ENCODE measurements at places on chromosomes 16 and 17.

DNA sequence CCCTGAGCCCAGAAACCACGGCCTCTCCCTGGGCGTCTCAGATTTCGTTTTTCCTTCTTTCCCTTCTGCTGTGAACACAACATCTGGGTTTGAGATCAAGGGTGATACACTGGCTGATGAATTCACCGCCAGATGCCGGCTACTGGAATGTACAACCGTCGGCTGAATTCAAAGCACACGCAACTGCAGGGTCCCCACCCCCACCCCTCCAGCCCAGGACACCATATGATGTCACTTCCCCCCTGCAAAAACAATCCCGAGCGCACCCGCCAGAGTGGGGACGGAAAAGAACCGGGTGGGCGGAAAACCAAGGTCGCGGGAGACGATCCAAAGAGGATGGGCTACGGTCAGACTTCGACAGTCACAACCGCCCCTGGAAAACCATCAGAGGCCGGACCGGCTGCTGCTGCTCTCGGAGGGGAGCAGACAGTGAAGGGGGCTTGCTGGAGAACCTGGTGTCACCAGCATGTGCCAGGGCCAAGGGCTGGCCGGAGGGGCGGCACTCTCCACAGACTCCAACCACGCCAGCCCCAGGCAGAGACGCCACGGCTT is 23.3 kb downstream of the CEP295NL start:
- DNase-seq: no peak

GRCh38 chr17:39927929-39928857 is 661 bp downstream of the LRRC3C start:
- DNase-seq: no peak

DNA sequence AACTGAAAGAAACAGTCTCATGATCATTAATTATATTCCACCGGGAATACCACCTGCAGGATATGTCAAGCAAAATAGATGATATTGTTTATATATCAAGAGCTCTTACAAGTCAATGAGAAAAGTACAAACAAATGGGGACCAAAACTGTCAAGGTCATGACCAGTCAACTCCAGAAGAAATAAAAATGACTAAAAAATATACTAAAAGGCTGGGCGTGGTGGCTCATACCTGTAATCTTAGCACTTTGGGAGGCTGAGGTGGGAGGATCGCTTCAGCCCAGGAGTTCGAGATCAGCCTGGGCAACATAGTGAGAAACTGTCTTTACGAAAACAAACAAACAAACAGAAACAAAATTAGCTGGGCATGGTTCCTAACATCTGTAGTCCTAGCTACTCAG is 49.8 kb upstream of the SCNN1B start:
- no peak for DNase-seq

DNA sequence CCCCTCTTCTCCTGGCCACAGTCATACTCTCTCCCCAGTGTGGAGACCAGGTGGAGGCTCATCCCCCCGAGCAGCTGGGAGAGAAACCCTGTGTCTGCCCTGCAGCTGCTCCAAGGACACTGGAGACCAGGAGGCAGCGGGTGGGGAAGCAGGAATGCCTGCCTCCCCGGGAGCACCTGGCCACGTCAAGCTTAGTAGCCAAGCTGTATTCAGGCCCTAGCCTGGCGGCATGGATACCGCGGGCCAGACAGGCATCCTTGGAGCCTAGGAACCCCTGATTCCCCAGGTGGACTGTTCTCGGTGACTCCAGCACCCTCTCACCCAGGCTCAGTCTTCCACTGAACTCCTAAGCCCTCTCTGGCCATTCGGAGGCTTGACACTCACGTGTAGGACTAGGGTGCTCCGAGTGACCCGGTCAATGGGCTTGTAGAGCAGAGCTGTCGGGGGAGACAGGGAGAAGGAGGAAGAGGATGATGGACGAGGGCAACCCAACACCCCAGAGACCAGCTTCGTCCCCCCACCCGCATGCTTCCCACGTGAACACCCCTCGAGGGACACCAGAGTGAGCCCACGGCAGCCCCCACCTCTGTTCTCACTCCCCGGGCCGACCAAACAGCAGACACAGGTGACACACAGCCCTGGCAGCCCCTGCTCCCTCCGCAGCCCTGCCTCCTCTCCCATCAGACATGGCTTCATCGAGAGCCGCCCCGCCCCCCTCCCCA is 76.5 kb downstream of the TIMM22 start:
- DNase-seq: no peak

DNA sequence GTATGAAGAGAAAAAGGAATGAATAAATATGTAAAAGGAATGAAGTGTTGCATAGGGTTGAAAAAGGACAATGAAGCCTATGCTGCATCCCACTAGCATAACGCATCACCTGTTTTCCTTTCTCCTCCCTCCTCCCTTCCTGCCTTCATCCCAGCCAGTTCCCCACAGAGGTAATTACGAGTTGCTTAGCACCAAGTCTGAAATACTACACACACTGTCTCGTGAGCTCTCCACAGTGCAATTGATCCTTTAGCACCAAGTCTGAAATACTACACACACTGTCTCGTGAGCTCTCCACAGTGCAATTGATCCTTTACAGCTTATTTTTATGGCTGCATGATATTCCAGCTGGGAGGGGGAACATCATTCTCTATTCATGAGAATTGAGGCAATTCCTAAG is 1.1 kb upstream of the DRC7 start:
- no peak for DNase-seq

DNA sequence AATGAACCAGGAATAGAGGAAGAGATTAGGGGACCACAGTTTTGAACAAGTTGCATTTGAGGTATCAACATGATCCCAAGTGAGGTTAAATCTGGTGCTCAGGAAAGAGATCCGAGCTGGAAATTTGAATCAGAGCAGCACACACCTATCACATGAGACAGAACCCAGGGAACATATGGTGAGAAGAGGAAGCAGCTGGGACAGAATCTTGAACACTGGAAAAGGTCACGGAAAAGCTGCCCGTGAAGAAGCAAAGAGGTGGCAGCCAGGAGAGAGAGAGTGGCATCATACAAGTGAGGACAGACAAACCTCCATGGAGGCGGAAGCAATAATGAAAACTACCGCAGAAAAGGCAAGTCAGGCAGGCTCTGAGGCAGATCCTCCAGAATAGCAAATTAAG is 36.1 kb downstream of the USP31 start:
- no peak for DNase-seq

GRCh38 chr16:67259705-67260104 is 10.9 kb downstream of the SLC9A5 start:
- DNase-seq: no peak

All from CMK (cell line).